Neuronal stem cell (in vitro differentiated cells): ENCODE measurements at places on chromosomes 16 and 17.

DNA sequence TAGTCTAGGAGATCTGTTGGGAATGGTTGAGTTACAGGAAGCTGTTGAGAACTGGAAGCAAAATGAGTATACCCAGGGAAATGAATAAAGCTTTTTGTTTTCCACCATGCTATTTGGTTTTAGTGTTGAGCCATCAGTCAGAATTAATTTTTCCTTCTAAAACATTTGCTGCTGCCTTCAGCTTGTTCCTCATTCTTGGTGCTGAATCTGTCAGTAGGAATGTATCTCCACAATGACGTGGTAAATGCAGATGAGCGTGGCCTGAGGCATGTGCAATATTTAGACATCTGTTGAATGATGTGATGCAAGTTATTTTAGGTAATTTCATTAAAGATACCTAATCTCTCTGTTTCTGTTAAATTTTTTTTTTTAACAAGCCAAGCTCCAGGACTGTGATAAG, 10.9 kb downstream of the HAPSTR1 start:
- no peak for DNase-seq

- DNase-seq: no peak
Observed at GRCh38 chr17:6456321-6456720, 12.1 kb downstream of the PIMREG start.

GRCh38 chr17:27512511-27513346, 56.5 kb downstream of the KSR1 start:
- DNase-seq: no peak

- no peak for DNase-seq
Observed at GRCh38 chr17:15264542-15264941, 584 bp downstream of the PMP22 start.

DNA sequence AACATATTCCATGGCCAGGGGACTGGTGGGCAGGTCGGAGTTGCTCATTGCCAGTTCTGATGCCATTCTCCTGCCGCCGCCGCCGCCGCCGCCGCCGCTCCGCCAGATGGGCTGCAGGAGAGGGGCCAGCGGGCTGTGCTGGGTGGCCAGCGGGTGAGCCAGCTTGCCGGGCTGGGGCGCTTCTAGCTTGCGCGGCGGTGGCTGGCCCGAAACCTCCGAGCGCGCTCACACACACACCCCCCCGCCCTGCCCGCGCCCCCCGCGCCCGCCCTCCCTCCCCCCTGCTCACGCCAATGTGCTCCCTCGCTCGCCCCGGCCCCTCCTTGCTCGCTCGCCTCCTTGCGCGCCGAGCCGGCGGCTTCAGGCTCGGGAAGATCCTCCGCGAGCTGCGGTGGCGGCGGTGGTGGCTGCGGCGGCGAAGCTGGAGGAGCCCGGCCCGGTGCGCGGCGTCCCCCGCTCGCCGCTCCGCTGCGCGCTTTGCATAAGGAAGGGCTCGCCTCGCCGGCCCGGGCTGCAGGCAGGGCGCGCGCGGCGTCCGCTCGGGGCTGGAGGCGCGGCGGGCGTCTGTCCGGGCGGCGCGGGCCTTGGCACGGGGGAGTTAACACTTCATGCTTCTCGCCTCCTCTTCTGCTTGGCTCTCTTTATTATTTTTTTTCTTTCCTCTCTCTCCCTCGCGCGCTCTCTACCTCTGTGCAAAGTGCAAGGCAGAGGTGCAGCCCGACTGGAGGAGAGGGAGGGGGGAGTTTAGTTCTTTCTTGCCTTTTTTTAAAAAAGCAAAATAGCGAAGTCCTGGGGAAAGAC, 500 bp downstream of the MAF start:
- DNase-seq: peak; percentile 77

- DNase-seq: no peak
Observed at GRCh38 chr17:35313875-35314409, 59.5 kb downstream of the SLFN11 start.

DNA sequence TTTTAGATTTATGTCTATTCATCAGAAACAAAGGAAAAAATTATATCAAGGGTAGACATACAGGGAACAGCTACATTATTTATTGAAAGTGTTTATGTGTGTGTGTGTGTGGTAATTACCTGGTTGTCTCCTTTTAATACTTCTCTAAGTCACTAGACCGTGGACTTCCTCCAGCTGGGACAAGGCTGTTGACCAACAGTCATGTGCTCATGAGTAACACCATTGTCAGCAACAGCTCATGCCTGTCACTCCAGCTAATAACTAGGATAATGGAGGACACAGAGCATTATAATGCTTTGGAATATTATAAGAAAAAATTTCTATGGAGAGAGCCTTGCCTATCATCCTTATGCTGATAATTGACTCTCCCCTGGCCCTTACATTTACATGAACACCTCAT, 125.3 kb upstream of the SALL1 start:
- no peak for DNase-seq

- no peak for DNase-seq
Observed at GRCh38 chr17:80969030-80969673, 22.5 kb upstream of the CHMP6 start.

GRCh38 chr17:37137070-37137610, 188.4 kb downstream of the AATF start:
- DNase-seq: no peak

- DNase-seq: no peak
Observed at GRCh38 chr17:16298140-16298662, 55.1 kb downstream of the CENPV start.

- no peak for DNase-seq
Observed at GRCh38 chr17:21360048-21360447, 16.1 kb upstream of the KCNJ12 start.

DNA sequence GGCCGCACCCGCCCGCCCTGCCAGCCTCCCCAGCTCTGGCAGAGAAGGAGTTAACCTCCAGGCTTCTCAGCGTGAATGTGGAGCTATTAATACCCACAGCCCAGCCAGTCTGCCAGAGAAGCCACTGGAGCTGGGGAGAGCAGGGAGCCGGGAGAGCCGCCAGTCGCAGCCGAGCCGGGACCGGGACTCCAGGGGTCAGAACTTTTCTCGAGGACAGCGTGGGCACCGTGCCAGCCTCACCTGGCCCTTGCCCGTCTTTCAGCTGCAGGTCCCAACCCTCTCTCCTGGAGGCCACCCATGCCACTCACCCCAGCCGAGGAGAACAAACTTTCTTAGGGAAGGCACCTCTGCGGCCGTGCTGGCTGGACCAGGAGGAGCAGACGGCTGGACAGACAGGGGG, 33.8 kb upstream of the SBK1 start:
- no peak for DNase-seq

- DNase-seq: no peak
Observed at GRCh38 chr16:83733301-83733700, 74.5 kb upstream of the HSBP1 start.

DNA sequence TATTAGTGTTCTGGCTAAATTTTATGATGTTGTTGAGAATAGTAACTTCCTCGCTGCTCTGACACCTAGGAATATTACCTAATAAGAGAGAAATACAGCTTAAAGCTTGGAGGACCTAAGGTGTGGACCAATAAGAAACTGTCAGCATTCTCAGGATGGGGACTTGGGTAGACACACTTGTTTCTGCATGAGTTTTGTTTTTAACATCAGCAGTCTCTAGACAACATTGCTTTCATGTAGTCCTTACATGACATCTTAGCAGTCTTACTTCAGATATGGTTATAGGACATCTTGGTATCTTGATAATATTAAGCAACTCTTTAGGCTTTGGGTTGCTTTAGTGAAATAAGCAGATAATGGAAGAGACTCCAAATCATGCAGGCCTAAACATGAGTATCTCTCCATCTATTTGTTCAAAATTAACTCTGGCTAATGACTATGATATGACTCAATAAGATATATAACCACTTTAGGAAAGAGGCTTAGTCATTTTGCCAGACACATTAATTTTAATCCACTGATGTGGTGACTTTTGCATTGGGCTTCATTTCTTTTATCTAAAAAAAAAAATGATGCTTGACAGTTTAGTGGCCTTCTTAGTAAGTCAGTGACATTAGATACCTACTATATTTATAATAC, 84.5 kb downstream of the WNT3 start:
- no peak for DNase-seq

GRCh38 chr17:75288770-75289114, 491 bp downstream of the SLC25A19 start:
- no peak for DNase-seq

DNA sequence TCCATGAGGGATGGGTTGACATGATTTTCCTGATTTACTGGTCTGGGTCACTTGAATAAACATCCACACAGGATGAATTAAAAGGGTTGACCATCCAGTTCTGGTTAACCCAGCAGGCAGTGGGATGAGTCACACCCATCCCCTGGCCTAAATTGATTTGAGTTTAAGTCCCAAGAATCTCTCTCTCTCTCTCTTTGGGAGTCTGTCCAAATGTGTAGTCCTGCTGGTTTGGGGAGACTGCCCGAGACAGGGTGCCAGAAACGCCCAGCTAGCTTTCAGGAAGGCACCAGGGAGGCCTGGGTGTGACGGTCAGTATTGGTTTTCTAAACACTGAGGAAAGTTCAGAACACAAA, 38.8 kb downstream of the SCPEP1 start:
- DNase-seq: no peak

DNA sequence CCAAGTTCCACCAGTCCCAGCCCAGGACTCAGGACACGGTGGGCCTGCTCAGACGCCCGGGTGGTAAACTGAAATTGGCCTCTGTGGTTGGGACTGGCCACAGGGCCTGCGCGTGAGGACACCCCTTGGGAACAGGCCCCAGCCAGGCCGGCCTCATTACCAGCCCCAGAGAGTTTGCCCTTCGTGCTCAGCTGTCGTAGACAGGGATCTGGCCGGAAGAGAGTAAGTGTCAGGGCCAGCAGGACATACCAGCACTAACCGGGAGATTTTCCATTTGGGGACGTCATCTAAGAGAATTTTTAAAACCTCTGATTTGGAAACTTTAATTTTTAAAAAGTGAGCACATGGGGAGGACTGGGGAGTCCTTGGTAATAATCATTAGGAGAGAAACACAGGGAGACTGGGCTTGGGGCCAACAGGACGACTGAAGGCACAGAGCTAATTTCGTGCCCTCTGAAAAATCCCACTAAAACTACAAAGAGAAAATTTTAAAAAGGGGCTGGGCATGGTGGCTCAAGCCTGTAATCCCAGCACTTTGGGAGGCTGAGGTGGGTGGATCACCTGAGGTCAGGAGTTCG, 2.4 kb upstream of the RBFOX3 start:
- no peak for DNase-seq

DNA sequence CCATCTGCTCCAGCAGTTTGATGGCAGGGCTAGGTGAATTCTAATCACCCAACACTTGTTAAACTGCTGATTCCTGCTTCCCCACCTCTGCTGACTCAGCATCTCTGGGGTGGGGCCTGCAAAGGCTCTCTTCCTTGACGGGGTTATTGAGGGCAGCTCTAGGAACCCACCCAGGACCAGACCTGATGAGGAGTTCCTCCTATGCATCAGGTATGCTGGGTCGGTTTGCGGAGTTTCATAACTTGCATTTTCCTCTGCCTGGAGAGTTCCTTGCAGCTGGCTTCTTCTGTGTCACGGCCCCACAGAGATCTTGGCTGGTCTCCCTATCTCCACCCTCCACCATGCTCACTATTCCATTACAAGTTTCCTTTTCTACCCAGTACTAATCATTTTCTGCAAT, 93.4 kb upstream of the CCL2 start:
- no peak for DNase-seq

GRCh38 chr16:12531937-12532336, 271.8 kb downstream of the CPPED1 start:
- no peak for DNase-seq

DNA sequence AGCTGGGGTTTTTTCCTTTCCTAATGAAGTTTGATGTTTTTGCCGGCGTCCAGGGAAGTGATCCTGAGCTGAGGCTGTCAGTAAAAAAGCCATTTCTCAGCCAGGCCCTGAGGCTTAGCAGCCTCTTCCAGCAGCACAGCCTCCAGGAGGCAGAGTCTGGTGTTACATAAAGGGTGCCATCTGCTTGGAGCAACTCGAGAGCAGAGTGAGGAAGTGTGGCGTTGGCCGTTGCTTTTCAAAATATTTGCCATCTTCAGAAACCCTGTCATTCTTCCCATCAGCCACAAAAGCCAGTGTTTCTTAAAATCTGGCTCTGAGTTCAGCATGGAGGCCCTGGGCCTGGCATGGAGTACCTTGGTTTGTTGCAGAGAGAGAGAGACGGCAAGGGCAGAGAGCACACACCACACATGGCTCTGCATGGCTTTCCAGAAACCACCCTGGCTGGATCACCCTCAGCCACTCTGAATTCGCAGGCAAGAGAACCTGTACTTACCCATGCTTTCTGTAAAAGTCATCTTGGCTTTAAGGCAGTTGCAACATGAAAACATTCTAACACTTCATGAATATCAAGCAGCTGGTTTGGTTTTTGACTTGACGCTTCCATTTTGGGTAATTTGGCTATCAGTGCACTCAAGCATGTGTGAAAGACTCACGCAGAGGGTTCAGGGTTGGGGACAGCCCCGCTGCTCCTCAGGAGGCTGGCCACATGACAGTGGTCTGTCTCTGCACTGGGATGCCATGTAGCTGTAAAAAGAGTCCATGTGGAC, 21.0 kb downstream of the PMM2 start:
- no peak for DNase-seq

GRCh38 chr17:35942588-35943186, 826 bp downstream of the LYZL6 start:
- DNase-seq: no peak

- DNase-seq: no peak
Observed at GRCh38 chr16:457732-458400, 32.4 kb downstream of the RAB11FIP3 start.

DNA sequence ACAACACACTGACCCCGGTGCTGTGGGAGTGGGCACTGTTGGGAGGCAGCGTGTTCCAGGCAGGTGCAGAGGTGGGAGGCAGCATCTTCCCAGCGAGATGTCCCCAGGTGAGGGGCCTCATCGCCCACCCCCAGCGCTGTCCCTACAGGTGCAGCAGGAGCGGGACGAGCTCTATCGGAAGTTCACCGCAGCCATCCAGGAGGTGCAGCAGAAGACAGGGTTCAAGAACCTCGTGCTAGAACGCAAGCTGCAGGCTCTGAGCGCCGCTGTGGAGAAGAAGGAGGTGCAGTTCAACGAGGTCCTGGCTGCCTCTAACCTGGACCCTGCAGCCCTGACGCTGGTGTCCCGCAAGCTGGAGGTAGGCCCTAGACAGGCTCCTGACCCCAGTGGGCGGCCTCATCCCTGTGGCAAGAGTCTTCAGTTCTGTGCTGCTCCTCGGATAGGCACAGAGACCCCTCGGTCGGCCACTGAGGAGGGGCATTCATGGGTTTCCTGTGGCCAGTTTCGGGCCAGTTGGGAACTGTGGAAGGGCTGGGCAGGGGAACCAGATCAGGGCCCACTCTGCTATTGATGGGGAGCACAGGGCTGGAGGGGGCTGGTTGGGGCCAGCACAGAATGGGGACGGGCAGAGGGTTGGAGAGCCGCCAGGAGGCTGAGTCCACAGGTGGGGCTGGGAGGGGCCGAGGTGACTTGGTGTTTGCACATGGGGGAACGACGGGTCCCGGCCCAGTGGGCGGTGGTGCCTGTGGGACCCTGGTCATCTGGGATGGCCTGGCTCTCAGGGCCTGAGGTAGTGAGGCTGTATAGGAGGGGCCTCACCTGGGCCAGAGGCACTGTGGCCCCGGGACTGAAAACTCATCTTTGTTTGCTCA, 21.1 kb upstream of the DBNDD1 start:
- DNase-seq: no peak

GRCh38 chr16:49698931-49699840, 156.7 kb downstream of the ZNF423 start:
- DNase-seq: no peak
